ENCODE measurements at places on chromosomes 3 and 15.

DNA sequence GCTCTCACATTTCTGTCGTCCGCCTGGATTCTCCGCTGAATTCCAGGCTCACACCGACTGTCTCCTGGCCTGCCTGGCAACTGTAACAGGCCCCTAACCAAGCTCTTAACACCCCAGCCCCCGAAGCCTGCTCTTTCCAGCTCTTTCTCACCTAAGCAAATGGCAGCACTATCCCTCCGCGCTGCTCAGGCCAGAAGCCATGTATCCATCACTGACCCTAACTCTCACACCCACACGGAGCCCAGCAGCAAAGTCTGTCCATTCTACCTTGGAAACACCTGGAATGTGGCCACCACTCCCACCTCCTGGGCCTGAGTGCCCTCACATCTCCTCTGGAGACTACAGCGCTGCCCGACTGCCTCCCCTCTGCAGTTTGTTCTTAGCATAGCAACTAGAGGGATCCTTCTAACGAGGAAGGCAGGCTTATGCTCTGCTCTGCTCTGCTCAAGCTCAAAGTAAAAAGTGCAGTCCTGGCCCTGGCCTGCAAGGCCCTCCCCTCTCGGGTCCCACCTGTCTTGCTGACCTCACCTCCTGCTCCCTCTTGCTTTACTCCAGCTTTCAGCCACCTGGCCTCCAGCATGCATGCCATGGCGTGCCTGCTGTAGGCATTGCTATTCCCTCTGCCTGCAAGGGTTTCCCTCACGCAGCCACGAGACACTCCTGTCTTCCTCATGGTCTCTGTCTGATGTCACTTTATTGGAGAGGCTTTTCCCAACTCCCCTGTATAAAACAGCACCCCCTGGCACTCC is 27.2 kb downstream of the FEM1B start:
- DNase-seq = no peak

- DNase-seq = no peak
Observed at GRCh38 chr3:116192464-116192863, 252.8 kb downstream of the LSAMP start.

- DNase-seq = no peak
Observed at GRCh38 chr15:57384024-57384423, 7.7 kb downstream of the CGNL1 start.

GRCh38 chr15:44588541-44588940 is 51.6 kb downstream of the EIF3J start:
- no peak for DNase-seq

- no peak for DNase-seq
Observed at GRCh38 chr3:195259154-195259474, 11.8 kb downstream of the XXYLT1 start.

DNA sequence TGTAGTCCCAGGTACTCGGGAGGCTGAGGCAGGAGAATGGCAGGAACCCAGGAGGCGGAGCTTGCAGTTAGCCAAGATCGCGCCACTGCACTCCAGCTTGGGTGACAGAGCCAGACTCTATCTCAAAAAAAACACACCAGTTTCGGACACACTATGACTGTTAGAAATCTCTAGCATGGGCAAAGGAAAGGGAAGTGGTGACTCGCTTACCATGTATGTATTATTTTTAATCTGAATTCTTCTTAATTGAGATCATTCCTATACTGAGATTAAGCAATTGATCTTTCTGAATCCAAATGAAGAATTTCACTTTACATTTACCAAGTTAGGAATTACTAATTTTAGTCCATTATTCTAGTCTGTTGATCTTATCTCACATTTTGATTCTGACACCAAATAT is 459.2 kb upstream of the ALCAM start:
- no peak for DNase-seq

- DNase-seq = no peak
Observed at GRCh38 chr15:96553006-96553405, 222.5 kb downstream of the NR2F2 start.

- peak; percentile 24 for DNase-seq
Observed at GRCh38 chr15:89399238-89400115, 64.9 kb upstream of the POLG start.

DNA sequence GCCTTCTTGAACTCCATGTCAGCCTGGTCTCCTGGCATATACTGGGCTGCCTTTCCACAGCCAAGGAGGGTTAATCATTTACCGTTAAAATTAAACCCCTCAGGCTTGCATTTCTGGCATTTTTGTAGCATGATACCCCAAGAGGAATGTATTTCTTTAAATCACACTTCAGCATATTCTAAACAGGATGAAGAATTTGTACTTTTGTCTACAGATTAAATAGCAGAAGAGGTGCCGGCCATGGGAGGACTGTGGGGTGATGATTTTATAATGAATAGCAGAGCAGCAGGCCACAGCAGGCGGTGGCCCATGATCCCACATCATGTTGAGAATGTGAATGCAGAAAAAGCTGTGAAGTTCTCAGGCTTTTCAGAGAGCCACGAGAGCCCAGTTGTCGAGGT is 90.2 kb downstream of the ARNT2 start:
- no peak for DNase-seq

GRCh38 chr3:112354642-112355306 is 21.8 kb downstream of the CD200 start:
- DNase-seq = no peak

DNA sequence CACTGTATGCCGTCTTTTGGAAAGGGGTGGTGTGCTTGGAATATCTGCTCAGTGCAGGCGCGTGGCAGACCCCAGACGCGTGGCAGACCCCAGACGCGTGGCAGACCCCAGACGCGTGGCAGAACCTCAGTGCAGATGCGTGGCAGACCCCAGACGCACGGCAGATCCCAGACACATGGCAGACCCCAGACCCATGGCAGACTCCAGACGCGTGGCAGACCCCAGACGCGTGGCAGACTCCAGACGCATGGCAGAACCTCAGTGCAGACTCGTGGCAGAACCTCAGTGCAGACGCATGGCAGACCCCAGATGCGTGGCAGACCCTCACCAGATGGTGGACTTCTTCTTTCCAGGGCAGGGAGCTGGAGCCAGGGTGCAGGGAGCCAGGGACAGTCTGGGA is 637 bp upstream of the MUC4 start:
- DNase-seq = no peak

DNA sequence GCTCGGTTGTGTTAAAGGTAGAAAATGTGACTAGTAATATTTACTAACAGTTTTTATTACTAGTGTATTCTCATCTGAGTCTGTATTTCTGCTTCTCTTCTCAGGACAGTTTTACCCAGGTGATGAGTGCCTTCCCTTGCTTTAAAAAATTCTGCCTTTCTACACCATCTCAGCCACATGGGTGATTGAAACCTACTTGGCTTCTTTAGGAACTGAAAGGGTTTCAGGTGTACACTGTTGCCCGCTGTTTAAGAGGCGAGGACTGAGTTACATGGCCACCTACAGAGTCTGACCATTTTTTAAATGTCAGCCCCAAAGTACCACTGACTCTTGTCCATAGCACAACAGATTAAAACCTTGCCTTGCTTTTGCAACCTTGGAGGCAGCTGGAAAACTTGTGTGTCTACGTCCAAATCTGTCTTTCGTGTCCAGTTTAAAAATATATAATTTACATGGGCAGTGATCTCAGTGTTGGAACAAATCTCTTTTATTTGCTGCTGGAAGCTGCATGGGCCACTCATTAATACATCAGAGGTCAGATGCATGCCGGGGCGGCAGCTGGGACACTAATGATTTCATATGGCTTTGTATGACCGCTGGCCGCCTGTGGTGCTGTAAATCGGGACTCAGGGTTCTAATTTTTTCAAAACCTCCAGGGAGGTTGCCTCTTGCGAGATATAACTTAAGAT is 44.6 kb downstream of the TRIM71 start:
- DNase-seq = no peak

DNA sequence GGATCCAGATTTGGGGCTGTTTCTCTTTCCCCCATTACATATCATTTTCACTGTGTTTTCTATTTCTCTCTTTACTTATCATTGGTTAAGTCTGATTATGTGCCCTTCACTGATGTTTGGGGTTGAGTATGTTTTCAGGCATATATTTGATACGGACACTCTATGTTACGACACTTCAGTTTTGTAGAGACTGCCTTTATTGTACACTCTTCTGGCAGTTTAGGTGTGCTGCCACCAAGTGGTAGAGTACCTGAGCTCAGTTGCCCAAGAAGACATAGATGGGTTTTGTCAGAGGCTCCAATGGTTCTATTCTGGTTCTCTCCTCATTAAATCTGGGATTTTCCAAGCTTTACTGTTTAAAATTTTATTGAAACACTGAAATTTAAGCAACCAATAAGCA is 255.0 kb upstream of the ROPN1 start:
- DNase-seq = no peak

DNA sequence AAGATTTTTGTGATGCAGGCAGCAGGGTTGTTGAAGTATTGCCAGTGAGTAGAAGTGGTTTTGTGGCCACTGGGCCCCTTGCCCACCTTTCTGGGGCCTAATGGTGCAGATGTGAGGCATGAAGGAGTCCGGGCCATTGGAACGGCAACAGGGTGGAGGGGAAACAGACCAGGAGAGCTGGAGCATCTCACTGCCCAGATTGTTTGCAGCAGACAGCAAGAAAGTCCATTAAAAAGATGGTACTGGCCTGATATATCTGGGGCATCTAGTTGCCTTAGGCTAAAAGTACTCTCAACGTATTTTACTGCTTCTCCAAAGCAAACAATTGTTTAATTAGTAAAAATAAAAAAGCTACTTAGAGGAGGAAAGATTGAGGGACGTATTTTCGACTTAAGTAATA is 298.4 kb downstream of the SATB1 start:
- DNase-seq = no peak

- DNase-seq = no peak
Observed at GRCh38 chr15:63371297-63371918, 10.2 kb downstream of the CA12 start.

DNA sequence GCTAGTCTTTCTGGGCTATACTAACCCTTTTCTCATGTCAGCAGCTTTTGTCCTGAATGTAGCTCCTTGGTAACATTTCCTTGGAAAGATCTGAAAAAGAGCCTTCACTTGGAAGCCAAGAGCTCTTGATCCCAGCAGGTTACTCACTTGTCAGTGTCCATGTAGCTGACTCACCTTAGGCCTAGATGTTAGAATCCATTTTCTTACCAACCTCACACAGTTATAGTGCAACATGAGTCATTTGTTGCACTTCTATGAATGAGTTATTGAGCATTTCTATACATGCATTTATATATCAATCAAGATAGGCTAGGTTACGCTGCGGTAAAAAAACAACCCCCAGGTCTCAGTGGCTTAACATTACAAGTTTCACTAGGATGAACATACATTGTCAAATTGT is 106.8 kb upstream of the SLC7A14 start:
- DNase-seq = no peak

GRCh38 chr15:92149029-92149428 is 244.7 kb upstream of the ST8SIA2 start:
- DNase-seq = no peak

GRCh38 chr3:100402256-100402655 is 917 bp downstream of the LNP1 start:
- no peak for DNase-seq

DNA sequence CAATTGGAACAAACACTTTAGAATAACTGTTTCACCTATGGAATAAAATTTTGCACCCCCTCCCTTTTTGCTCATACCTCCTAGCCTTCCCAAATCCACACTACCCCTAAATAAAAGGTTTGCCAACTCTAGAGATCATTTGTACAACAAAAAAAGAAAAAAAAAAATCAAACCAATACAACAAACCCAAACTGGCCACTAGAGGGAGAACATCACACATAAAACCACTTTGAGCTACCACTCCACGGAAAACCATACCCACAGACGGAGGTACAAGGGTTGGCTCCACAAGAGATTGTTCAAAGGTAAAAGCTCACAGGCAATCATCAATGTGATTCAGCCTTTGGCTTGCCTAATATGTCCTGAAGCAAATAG is 47.6 kb downstream of the SETMAR start:
- DNase-seq = no peak

DNA sequence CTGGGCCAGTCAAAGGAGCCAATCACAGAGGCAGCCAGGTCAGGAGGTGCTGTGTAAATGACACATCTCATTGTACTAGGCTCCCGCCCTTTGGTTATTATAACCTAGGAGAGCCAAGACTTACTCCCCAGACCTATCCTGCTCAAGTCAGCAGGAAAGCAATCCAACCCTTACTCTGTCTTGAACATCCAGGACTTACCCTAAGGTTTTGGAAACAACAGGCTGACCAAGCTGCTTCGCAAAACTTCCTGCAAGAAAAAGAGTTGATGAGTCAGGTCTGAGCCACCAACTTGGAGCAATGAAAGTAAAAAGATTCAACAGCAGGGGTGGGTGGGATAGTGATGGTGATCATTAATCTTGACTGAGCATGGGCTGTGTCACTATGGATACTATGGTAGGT is 144.4 kb downstream of the MYLK start:
- no peak for DNase-seq

DNA sequence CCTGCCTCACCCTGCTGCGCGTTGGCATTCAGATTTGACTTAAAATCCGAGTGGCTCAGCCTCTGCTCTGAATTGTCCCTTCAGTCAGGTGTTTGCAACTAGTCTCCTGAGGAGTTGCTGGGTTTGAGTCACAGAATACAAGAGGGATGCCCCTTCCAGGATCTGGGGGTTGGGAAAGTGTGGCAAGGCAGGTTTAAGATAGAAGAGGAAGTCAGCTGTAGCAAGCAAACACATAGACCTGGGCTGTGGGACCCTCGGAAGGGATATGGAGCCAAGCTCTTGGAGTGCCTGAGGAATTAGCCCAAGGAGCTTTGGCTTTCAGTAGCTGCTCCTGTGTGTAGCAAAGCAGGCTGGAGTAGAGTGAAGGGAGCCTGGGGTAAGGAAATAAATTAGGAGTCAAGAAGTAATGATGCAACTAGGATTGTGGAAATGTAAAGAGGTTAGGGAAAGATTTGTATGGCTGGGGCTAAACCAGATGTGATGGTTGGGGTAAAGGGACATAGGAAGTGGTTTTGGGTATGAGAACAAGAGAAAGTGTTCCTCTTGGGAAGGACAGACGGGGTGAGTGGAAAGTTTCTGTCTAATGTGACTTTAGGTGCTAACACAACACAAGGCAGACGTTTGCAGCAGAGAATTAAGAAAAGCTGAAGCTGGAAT is 41.2 kb downstream of the RAB7A start:
- no peak for DNase-seq

DNA sequence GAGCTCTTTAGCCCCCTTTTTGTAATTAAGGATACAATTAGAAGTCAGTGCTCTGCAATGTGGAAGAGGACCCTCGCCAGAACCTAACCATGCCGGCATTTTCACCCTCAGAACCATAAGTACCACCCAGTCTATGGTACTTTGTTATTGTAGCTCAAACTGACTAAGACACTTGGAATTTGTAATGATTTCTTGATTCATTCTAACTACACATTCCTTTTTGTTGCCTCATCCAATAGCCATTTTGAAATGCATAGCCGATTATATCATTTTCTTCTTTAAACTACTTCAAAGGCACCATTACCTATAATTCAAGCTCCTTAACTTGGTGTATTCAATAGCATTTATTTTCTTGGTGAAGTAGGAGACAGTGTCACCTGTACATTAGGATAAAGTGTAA is 61.4 kb downstream of the GLB1 start:
- DNase-seq = no peak

Measured in stimulated activated CD8-positive, alpha-beta memory T cell treated with anti-CD3 and anti-CD28 coated beads, Interleukin-7, amount 100 ng/mL, for 48 hours (primary cell).